ENCODE measurements at places on chromosomes 2 and 18. TPM values are rescaled to one million over a fixed set of nuclear protein-coding genes. Genes with fewer than 3 reads are reported as not detected.

GREB1L gene
- total RNA-seq = 2.7 TPM

FBXO41 gene
- 3.9 TPM for total RNA-seq

DSEL gene
- total RNA-seq = 1.3 TPM

ADGRF3 gene
- total RNA-seq = not detected

CCDC68 gene
- total RNA-seq = 9.2 TPM
